Germinal center (tissue), 1 donor: ENCODE measurements at places on chromosomes 6 and 20.

DNA sequence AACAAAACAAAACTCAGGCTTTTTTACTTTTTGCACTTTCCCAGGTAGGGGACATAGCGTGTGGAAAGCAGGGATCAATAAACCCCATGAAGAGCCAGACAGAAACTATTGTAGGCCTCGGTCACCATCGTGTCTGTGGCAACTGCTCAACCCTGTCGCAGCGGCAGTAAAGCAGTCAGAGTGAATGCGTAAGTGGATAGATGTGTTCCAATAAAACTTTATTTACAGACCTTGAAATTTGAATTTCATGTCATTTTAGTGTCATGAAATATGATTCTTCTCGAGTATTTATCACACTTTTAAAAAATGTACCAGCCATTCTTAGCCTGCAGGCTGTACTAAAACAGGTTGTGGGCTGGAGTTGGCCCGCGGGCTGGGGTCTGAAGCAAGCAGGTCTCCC is 14.5 kb downstream of the BMP7 start:
- DNase-seq, result no peak

DNA sequence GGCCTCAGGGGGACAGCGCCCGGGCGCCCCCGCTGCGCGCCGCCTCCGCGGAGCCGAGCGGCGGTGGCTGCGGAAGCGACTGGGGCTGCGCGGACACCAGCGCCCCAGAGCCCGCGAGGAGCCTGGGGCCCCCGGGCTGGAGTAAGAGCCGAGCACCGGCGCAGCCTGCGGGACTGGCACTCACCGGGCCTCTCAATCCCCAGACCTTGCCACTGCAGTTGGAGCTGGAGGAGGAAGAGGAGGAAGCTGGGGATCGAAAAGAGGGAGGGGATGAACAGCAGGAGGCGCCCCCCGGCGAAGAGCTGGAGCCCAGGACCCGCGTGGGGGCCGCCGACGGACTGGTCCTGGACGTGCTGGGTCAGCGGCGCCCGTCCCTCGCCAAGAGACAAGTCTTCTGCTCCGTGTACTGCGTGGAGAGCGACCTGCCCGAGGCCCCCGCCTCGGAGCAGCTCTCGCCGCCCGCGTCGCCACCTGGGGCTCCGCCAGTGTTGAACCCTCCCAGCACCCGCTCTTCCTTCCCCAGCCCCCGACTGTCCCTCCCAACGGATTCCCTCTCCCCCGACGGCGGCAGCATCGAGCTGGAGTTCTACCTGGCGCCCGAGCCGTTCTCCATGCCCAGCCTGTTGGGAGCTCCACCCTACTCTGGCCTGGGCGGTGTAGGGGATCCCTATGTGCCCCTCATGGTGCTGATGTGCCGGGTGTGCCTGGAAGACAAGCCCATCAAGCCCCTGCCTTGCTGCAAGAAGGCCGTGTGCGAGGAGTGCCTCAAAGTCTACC is 590 bp downstream of the RNF217 start:
- DNase-seq, result no peak

DNA sequence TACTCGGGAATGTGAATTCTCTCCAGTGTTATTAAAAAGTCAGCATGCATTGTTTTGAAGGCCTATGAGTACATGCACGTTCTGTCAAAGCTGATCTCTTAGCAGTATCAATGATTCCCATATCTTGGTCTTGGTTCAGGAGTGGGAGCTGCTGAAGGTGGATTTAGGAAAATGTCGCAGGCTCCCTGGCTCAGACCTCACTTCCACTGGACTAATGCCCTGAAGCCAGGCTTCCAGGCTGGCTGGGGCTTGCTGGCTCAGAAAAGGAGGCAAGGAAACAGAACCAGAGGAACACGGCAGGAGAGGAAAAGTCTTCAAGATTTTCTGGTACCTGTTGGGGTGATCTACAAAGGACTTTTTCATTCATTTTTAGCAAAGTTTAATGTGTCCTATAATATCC is 81.6 kb downstream of the OLIG3 start:
- DNase-seq, result no peak

DNA sequence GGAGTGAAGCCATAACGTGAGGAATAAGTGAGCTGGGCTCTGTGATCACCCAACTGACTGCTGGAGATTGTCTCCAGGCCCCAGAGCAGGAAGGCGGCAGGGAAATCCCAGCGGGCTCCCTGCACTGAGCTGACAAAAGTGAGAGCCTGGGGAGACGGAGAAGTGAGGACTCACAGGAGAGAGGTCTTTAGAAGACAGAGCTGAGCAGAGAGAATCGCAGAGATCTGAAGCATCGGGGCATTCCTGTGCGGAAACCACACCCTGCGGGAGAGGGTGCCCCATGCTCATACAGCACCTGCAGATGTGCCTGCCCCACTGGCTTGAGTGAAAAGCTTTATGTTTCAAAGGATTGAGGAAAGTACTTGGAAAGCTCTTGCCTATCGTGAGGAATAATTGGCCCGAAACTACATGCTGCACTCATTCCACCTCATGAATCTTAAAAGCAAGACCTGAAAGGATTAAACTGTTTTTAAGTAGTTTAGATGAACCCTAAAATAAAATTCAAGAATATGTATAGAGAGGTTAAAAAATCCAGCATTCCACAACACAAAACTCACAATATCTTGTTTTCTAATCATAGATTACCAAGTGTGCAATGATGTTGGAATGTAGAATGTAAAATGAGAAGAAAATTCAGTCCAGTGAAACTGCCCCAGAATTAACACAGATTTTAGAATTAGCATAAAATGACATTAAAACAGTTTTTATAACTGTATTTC is 17.7 kb upstream of the THBS2 start:
- DNase-seq, result no peak

GRCh38 chr6:27771235-27771634 is 141.0 kb downstream of the OR2B2 start:
- DNase-seq, result no peak

DNA sequence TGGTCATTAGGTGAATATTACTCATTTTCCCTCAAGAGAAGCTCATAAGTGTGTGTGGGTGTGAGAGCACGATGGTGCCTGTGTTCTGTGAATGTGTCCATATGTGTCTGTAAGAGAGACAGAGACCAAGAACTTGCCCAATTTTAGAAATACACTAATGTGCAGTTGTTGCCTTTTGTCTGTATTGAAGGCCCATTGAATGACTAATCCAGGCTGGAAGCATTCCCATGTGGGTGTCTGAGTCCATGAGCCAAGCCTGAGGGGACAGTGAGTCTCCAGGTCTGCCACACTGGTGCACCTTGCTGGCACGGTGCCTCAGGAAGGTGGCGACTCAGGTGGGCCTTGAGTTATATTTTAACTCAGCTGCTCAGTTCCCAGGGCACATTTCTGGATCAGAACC is 25.5 kb upstream of the ASXL1 start:
- DNase-seq, result no peak

DNA sequence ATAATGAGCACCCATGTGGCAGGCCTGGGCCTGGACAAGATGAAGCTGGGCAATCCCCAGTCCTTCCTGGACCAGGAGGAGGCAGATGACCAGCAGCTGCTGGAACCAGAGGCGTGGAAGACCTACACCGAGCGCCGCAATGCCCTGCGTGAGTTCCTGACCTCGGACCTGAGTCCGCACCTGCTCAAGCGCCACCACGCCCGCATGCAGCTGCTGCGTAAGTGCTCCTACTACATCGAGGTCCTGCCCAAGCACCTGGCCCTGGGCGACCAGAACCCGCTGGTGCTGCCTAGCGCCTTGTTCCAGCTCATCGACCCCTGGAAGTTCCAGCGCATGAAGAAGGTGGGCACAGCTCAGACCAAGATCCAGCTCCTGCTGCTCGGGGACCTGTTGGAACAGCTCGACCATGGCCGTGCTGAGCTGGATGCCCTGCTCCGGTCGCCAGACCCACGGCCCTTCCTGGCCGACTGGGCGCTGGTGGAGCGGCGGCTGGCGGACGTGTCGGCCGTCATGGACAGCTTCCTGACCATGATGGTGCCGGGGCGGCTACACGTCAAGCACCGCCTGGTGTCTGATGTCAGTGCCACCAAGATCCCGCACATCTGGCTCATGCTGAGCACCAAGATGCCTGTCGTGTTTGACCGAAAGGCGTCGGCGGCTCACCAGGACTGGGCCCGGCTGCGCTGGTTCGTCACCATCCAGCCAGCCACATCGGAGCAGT is 1.9 kb downstream of the FNDC11 start:
- no peak for DNase-seq
